Stimulated activated CD4-positive, alpha-beta T cell treated with anti-CD3 and anti-CD28 coated beads, TNF-alpha, amount 100 ng/mL, for 4 hours (primary cell): ENCODE measurements at places on chromosomes 12 and 14.

DNA sequence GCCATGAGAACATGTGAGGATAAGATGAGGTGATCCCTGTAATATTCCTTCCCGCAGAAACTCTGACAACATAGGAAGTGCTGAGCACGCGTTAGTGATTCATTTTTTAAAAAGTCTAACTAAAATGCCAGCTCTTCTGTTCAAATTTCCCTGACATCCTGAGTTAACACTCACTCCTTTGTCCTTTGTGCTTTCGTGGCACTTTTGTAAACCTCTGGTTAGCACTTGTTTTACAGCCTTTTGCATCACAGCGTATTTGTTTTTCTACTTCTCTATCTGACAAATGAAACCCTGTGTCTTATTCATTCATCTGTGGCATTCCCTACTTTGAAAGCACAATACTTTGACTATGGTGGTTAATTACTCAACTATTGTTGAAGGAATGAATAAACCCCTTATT is 313.6 kb downstream of the NUAK1 start:
- no peak for DNase-seq

DNA sequence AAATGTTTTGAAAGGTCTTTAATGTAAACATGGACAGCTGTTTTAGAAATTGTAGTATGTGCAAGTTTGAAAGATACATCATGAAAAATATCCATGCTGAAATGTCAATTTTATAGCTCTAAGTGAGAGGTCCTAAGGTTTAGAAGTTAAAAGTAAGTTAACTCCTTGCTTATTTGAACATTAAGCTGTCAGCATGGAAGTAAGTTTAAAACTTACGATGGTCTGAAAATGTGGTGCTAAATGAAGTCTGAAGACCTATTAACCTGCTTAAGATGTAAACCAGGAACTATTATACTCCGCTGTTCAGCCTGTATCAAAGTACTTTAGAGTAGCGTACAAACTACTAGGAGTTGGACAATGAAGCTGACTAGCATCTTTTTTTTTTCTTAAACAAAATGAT is 1082.4 kb downstream of the TMTC2 start:
- no peak for DNase-seq

DNA sequence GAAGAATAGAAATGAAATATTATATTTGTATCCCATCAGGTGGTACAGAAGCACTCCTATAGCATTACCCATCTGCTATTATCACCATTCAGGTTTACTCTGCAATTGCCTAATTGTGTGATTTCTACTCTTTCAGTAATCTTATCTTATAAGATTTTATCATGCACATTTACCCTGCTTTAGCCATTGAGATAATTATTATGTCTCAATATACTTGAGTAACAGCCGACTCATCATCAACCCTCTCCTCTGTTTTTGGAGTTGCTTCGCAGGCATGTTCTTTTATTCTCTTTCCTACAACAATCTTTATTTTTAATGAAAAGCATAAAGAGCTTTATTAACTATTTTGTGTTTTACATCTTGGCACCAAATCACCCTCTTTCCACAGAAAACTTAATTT is 419.9 kb downstream of the LRIG3 start:
- DNase-seq: no peak

DNA sequence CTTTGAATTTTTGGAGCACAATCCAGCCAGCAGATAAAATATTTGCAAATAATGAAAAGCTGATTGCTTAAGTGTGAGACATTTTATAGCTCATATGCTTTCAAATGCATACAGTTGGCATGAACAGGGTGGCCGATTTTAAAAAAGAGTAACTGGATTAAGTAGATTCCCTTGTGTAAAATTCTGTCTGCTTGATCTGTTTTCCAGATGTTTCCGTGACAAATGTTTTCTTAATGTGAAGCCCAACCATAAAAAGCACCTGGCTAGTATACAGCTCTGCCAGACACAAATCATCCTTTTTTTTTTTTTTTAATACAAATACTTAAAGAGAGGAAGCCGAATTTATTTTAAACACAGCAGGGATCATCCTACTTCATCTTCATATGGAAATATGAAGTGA is 440.7 kb downstream of the CCER1 start:
- no peak for DNase-seq

DNA sequence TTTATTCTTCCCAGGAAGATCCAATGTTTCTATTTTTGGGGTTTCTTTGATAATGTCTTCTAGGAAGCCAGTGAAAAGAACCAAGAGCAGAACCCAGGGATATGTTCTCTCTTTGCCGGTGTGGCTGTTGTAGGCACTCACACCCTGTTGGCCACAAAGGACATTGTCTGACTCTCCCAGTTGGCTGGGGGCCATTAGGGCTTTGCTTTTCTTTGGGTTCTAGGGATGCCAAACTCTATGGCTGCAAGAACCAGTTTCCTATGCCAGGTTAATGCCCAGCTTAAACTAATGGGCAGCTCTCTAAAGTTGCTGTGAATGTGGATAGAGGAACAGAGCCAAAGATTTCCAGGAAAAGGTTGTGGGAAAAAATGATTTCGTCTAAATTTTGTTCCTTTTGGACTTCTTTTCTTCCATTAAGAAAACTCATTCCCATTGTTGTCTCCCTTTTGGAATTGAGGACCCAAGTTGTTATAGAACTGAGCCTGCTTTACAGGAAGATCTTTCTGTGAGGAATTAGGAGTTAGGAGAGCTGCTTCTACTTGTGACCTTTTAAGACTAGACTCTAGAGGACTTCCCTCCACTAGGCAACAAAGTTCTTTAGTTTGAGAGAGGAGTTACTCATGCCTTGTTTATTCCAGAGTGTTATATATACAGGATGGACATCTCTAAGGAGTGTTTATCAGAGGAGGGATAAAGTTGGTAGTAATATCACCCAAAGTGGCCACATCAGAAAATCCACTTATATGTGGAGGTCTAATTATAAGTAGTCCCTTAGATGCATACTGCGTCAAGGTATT is 13.1 kb downstream of the COPZ1 start:
- no peak for DNase-seq

- DNase-seq: no peak
These were observed 466.9 kb downstream of the SOX5 start for GRCh38 chr12:23482571-23482970.

DNA sequence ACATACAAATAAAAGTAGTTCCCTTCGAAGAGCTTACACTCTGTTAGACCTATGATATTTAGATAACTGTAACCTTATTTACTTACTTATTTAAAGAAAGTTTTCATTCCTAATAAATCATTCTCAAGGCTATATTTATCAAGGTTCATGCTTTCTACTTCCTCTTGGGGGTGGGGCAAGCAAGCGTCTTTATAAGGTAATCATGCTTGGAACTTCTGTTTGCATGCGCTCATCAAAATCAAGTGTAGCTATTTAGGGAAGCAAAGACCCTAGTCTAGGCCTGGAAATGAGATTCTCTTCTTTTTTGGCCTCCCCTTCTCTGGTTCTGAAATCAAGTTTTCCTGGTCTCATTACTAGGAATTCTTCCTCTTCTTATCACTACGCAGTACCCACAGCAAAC is 766 bp downstream of the RERG start:
- no peak for DNase-seq

- DNase-seq: no peak
These were observed 58.7 kb downstream of the POLR3B start for GRCh38 chr12:106416273-106416672.

- DNase-seq: no peak
These were observed 37.8 kb upstream of the ATF7IP start for GRCh38 chr12:14327711-14328110.

GRCh38 chr14:64800000-64800399 is 79.7 kb downstream of the SPTB start:
- DNase-seq: no peak

DNA sequence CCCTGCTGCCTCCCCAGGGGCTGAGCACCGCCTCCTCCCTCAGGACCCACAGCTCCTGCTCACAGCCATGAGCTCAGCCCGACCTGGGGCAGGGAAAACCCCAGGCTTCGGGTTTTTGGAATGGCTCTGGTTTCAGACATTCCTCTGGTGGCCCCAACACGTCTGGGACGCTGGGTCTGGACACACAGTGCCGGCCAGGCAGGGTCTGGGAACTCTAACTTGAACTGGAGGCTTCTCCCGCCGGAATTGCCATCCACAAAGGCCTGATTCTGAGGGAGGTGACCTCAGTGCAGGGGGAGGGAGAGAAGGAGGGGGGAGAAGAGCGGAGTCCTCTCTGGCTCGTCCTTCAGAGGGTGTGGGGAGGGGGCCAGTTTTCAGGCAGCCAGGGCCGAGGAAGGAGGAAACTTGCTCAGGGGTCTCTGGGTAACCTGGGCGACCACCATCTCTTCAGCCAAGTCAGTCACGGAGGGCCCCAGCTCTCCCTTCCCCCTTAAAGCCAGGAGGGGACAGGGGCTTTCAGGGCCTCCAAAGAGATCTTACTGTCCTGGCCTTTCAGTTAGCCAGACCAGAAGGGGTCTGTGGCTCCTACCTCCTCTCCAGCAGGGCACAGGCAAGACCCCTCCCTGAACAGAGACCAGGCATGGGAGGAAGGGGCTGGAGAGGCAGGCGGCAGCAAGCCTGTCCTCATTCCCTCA is 19.4 kb downstream of the NCKAP5L start:
- no peak for DNase-seq

GRCh38 chr12:75964150-75964549 is 67.4 kb downstream of the PHLDA1 start:
- no peak for DNase-seq

DNA sequence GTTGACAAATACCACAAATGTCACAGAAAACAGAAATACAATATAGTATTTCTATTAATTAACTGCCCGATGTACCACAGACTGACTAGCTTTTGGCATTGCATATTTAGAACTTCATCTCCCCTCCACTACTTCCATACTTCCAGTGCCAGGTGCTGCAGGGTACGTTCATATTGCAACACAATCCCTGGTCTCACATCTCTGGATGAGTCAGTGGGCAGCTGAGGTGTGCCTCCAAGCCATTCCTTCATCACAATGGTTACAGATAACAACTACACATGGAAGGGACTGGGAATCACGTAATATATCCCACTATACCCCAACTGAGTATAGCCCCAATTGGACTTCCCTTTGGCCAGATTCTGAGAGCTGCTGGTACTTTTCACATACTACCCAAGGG is 31.1 kb downstream of the CCDC198 start:
- DNase-seq: no peak

DNA sequence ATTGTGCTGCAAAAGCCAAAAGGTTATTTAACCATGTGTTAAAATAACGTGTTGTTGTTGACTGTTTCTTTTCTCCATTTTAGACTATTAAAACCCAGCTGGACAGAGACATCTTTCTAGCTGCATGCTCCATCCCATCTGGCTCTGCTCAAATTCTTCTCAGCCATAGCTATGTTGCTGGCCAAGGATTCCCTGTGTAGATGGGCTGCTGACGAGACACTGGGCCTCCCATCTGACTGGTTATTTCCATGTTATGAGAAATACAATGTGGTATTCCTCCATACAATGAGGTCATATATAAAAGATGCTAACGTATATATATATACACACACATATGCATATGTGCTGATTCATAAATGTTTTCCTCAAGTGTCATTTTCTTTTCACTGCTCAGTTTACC is 30.1 kb downstream of the MED13L start:
- DNase-seq: no peak

GRCh38 chr12:115109863-115110262 is 425.9 kb upstream of the TBX3 start:
- no peak for DNase-seq
